ENCODE measurements at places on chromosomes 5 and 9.

DNA sequence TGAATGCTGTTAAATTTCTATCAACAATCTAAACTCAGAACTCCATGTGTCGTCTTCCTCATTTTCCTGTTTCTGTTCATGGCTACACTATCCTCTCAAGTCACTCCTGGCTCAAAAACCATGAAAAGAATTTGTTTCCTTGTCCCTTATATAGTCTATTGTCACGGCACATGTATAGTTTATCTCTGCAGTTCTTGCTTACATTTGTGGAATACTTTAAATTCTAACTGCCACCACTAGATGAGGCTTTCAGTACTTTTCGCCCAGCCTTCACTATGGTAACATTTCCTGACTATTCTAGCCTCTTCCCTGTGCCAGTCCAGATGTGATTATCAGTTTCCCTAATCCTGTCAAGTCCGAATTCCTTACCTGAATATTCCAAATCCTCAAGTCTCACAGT, 34.6 kb downstream of the PKD2L2 start:
- DNase-seq = no peak

- DNase-seq = no peak
Observed at GRCh38 chr5:154371687-154372086, 74.1 kb upstream of the SAP30L start.

DNA sequence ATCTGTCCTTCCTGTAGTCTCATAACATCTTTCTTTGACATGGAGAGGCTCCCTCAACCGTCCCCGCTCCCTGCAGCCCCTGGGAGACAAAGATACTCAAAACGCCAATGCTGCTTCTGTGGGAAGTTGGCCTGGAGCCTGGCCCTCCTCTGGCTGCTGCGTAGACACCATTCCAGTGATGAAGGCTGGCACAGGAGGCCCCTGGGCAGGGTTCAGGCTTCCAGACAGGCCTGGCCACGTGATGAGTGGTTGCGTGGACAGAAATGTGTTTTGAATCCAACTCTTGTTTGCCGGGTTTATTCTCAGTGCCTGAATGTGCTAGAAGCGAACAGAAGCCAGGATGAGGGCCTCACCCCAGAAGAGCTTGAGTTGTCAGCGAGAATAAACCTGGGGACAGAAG, 43.2 kb upstream of the NKX2-5 start:
- no peak for DNase-seq

DNA sequence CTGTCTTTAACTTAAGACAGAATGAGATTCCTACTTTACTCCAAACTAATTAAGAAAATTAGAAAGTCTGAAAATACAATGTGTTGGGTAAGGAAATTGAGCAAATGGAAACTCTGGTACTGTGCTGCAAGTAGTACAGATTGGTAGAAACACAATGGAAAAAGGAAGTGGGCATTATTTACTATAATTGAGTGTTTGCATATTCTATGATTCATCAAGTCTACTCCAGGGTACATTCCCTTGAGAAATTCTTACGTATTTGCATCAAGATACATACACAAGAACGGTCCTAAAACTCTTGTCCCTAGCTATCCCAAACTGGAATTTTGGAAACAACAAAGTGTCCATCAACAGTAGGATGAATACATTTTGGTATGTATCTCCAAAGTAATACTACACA, 123.5 kb upstream of the TARS1 start:
- DNase-seq = peak; percentile 5

DNA sequence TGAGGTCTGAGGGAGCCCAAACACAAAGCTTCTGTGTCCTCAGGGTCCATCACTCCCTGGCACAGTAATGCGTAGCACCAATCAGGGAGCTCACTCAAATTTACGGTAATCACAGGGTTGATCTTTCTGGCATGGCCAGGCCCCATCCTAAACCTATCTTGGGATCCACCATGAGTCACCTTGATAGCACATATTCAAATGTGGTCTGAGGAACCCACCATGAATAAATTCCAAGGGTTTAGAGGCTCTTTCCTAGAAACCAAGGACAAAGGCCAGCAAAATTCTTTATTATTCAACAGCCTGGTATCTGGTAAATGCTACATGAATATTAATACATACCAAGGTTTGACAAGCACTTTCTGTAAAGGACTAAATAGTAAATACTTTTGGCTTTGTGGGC, 254.5 kb downstream of the TLR4 start:
- DNase-seq = no peak

- no peak for DNase-seq
Observed at GRCh38 chr5:90506221-90506620, 23.2 kb downstream of the LYSMD3 start.

DNA sequence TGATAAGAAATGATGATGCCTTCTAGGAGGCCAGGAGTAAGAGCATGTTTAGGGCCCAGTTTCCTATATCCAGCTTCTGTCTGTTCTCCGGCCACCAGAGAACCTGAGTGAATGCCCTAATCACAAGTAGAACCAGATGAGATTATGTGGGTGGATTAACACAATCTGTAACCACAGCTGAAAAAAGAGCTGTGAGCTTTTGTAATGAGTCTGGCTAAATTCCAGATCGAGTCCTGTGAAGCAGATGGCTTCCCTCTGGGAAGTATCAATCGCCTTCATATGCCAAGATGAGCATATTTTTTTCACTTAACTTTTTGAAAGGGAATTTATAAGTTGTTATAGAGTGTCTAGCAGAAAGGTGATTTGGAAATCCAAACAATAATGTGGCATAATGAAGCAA, 99.8 kb downstream of the NNT start:
- DNase-seq = no peak

- no peak for DNase-seq
Observed at GRCh38 chr5:100787648-100788047, 115.4 kb downstream of the ST8SIA4 start.

Data from NB4 (cell line).